ENCODE measurements at places on chromosomes 1 and 21. TPM values are rescaled to one million over a fixed set of nuclear protein-coding genes. Genes with fewer than 3 reads are reported as not detected.

Gene IVL
- total RNA-seq, result not detected

DNA sequence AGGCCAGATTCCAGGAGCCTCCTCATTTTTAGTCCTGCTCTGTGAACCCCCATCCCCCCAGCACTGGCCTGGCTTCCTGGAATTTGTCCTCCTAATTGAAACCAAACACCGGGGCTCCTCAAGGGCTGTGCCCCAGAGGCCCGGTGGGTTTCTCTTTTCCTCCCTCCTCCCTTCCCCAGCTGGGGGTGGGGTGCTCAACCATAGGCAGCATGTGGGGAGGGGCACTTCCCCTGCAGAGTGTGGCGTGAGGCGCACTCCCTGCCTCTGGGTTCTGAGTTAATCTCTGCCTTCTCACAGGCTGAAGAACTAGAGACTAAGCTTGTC lies 67.5 kb upstream of the ACOT11 start:
- H3K36me3 ChIP-seq, result no peaks in the 10 kb centered on the region
- DNase-seq, result peak; percentile 91
- H3K4me1 ChIP-seq, result peaks cover 8% of the 10 kb centered on the region
- no peak overlapping the region for H3K4me3 ChIP-seq

Gene ANKRD34A
- 0.76 TPM for total RNA-seq

- DNase-seq, result no peak
- no peak overlapping the region for H3K4me3 ChIP-seq
- no peaks in the 10 kb centered on the region for H3K4me1 ChIP-seq
- H3K27me3 ChIP-seq, result no peaks in the 10 kb centered on the region
- no peak overlapping the region for H3K27ac ChIP-seq
- no peaks in the 10 kb centered on the region for H3K36me3 ChIP-seq
Measured at GRCh38 chr1:15283526-15283925, 36.5 kb downstream of the FHAD1 start.

- H3K27me3 ChIP-seq, result no peaks in the 10 kb centered on the region
- no peaks in the 10 kb centered on the region for H3K4me1 ChIP-seq
- H3K36me3 ChIP-seq, result no peaks in the 10 kb centered on the region
- no peak overlapping the region for H3K27ac ChIP-seq
Measured at GRCh38 chr1:215682232-215682631, 115.1 kb downstream of the KCTD3 start.

GRCh38 chr1:45326627-45327623 lies at the start of gene HPDL:
Gene HPDL, plus strand, starts transcription at chr1:45326895. Its CDS starts 254 bp downstream, at chr1:45327149.
- no peaks in the 10 kb centered on the region for H3K4me1 ChIP-seq
- DNase-seq, result peak; percentile 92
- H3K36me3 ChIP-seq, result no peaks in the 10 kb centered on the region
- no peaks in the 10 kb centered on the region for H3K27me3 ChIP-seq
- no peak within 1 kb of the TSS for H3K27ac ChIP-seq

Gene MARCKSL1
- 58.6 TPM for total RNA-seq

DNA sequence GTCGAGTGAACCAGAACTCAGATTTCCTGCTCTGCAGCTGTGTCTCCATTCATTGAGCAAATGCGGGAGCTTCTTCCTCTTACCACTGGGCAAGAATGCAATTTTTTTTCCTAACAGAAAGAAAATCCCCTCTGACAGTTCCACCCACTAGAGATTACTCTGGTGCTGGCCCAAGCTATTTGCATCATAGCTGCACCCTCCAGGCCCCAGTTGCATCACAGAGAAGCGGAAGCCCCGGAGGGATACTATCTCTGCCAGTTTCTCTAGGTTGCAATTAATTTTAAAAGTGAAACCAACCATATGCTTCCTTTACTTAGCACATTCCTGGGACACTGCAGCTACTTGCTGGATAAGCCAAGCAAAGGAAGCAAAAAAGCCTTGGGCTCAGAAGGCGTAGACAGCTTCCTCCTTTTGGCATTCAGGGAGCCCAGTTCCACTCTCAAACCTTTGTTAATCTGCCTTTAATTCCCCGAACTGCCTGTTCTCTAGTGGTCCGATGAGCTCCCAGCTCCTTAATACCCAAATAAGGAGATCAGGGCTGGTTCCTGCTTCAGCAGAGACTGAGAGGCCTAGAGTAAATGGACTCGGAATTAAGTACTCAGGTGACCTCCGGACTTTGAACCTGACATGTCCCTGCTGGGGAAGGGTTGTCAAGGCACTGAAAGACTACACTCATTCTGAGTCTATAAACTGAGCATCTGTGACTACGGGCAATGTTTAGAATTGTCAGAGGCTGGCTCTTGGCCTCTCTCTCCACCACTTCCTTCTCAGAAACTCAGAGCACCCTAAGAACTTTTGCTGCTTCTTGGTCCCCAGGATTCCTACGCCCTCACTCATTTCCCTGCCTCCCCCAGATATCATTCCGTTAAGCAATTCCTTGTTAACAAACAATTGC lies 72.5 kb upstream of the TNFSF18 start:
- peak overlapping the region; percentile 16 for H3K4me3 ChIP-seq
- peaks cover 2% of the 10 kb centered on the region for H3K4me1 ChIP-seq
- peak; percentile 84 for DNase-seq

Gene TLR5
- total RNA-seq, result 31.3 TPM

DNA sequence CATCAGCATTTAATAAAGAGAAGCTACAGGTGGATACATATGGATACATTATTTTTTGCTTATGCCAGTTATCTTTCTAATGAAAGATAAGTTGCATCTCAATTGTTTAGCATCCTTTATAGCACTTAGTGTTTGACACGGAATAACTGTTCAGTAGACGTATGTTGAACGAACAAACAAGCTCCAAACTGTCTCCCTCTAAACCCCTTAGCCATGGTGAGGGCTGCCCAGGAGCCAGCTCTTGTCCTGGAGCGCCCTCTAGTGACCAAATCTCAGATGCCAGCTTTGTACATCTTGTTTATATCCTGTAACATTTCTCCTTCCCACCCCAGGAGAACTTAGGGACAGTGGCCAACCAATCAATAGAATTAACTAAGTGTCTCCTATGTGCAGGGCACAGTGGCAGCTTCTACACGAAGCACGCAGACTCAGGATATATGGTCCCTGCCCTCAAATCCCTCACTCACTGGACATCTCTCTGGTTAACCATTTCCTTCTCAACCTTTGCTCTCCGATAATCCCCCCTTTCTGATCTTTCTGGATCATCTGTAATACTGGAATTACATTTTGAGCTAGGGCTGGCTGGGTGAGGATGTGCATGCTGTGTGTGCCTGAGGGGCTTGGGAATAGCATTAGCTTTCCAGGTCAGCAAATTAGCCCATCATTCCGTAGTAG lies 22.9 kb downstream of the KCNA10 start:
- H3K27me3 ChIP-seq, result no peaks in the 10 kb centered on the region
- no peak for DNase-seq
- no peak overlapping the region for H3K4me3 ChIP-seq
- no peaks in the 10 kb centered on the region for H3K36me3 ChIP-seq
- no peaks in the 10 kb centered on the region for H3K4me1 ChIP-seq

DNA sequence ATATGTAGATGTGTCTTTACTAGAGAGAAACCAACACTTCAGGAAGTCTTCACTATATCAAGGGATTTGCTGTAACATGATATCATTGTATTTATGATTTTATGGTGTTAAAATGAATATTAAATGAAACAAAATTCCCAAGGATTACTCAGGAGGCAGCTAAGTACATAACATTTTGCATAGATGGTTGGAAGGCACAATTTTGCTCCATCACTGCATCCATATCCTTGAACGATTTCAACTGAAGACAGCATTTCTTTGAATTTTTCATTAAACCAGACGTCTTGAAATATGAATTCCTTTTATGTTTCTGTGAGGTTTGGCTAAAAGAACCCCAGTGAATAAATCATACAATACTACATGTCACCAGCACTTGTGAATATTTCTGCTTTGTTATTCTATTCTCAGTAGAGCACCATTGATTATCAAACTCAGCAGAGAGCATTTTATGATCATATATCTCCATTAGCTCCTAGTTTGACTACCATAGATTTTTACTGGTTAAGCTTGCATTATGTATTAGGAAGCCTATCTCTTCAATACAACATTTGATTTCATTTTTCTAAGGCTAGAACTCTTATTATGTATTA lies 37.3 kb downstream of the SPATA17 start:
- H3K36me3 ChIP-seq, result no peaks in the 10 kb centered on the region
- no peaks in the 10 kb centered on the region for H3K4me1 ChIP-seq
- no peak for DNase-seq
- no peak overlapping the region for H3K27ac ChIP-seq
- H3K27me3 ChIP-seq, result no peaks in the 10 kb centered on the region

DNA sequence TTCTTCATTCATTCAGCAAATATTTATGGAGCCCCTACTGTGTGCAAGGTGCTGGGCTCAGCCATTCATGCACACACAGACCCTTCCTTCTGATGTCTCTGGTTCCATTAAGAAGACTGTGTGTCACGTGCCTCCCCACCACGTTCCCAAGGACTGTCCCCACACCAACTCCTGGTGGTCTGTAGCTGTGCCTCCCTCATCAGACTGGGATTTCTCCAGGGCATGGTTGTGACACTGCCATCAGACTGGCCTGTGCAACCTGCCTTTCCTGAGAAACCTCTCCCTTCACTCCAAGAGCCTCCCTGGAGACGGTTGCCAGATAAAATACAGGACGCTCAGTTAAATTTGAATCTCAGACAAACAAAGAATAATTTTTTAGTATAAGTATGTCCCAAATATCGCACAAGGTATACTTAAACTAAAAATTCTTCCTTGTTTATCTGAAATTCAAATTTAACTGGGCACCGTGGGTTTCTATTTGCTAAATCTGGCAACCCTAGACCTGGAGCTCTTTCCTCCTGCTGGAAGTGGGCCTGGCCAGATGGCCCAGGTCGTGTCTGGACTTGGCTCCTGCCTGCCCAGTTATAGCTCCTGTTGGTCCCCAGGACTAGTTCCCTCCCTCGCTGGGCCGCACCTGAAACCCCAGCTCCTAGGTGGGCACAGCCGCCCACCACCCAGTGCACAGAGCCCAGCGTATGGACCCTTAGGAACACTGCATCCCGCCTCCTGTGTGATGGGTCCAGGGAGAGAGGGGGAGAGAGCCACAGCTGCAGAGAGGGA lies 76.9 kb downstream of the RAP1GAP start:
- H3K27me3 ChIP-seq, result no peaks in the 10 kb centered on the region
- H3K4me3 ChIP-seq, result no peak overlapping the region
- H3K4me1 ChIP-seq, result no peaks in the 10 kb centered on the region
- DNase-seq, result no peak
- H3K27ac ChIP-seq, result no peak overlapping the region

GRCh38 chr1:50968821-50969610 lies 1.0 kb upstream of the CDKN2C start:
- peak; percentile 85 for DNase-seq
- no peaks in the 10 kb centered on the region for H3K4me1 ChIP-seq
- H3K4me3 ChIP-seq, result peak overlapping the region; percentile 99
- no peaks in the 10 kb centered on the region for H3K36me3 ChIP-seq

DNA sequence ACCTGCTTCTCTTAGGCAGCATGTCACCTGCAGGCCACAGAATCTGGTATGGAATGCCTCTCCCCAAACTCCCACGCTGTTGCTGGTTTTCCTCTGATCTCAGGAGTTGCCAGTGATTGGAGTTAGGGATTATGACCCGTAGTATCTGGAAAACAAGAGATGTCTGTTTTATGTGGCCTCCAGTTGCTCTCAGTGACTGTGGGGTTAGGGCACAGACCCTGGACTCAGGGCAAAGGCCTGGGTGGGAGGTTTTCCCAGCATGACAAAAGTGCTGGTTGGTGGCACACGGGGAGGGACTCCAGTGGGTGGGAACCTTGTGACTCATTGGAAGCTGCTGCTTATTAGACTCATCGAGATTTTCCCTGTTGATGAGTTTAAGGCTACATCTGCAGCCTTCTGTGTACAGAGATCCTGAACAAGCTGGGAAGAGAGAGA lies at the start of gene NR1I3:
Gene NR1I3 (minus strand): TSS at position 165 of the 435 bp plus-strand sequence. CDS start 1,638 bp downstream, outside the sequence.
- no peak within 1 kb of the TSS for H3K4me3 ChIP-seq
- H3K36me3 ChIP-seq, result no peaks in the 10 kb centered on the region
- no peak for DNase-seq

DNA sequence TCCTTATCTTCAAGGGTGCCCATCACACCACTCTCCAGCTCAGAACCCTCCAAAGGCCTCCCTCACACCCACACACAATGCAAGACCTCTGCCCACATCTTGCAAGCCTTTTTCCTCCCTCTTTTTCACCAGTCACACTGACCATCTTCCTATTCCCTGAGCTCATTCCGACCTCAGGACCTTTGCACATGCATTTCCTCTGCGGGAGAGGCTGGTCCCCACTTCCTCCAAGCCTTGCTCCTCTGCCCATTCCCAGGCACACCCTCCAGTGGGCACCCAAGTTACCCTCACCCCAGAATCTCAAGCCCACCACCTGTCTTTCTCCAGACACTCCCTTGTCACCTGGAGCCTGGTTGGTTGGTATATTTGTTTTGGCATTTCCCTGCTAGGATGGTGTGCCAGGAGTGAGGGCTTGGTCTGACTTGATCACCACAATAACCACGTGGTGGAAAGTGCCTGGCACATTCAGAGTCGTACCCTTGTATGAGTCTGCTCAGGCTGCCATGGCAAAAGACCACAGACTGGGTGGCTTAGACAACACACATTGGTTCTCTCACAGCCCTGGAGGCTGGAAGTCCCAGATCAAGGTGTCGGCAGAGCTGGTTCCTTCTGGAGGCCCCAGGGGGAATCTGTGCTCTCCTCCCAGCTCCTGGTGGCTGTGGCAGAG lies 13.2 kb downstream of the MX2 start:
- H3K36me3 ChIP-seq, result no peaks in the 10 kb centered on the region
- DNase-seq, result no peak

DNA sequence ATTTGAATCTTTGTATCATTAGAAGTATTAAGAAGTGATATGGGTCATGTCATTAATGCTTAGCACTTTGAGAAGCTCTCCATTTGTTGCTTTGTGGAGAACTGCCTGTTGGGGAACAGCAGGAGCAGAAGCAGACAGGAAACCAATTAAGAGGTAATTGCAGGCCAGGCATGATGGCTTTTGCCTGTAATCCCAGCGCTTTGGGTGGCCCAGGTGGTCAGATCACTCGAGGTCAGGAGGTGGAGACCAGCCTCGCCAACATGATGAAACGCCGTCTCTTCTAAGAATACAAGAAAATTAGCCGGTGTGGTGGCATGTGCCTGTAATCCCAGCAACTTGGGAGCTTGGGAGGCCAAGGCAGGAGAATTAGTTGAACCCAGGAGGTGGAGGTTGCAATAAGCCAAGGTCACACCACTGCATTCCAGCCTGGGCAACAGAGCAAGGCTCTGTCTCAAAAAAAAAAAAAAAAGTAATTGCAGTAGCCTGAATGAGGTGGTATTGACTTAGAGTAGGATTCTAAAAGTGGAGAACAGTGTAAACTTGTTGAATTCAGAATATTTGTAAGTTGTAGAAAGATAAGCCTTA lies 57.8 kb upstream of the FASLG start:
- H3K27me3 ChIP-seq, result no peaks in the 10 kb centered on the region
- no peak overlapping the region for H3K4me3 ChIP-seq
- no peak for DNase-seq
- peaks cover 3% of the 10 kb centered on the region for H3K36me3 ChIP-seq
- H3K4me1 ChIP-seq, result no peaks in the 10 kb centered on the region

DNA sequence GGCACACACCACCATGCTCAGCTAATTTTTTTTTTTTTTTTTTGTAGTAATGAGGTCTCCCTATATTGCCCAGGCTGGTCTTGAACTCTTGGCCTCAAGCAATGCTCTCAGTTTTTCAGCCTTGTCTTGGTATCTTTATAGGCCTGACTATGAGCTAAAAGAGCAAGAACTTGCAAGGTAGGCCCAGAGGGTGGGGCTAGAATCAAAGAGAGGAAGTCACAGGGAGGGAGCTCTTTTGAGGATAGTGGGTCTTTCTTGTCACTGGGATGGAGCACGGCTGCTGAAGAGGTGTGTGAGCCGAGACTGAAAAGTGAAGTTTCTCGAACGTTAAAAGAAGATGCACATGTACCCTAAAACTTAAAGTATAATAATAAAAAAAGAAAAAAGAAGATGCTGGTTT lies 260.0 kb upstream of the BEND5 start:
- no peaks in the 10 kb centered on the region for H3K27me3 ChIP-seq
- H3K36me3 ChIP-seq, result no peaks in the 10 kb centered on the region
- no peaks in the 10 kb centered on the region for H3K4me1 ChIP-seq

GRCh38 chr1:105419030-105419429 lies 1637.4 kb upstream of the PRMT6 start:
- H3K27me3 ChIP-seq, result no peaks in the 10 kb centered on the region
- H3K36me3 ChIP-seq, result no peaks in the 10 kb centered on the region
- no peak overlapping the region for H3K27ac ChIP-seq
- no peaks in the 10 kb centered on the region for H3K4me1 ChIP-seq
